ENCODE measurements at places on chromosomes 11 and 22. TPM values are rescaled to one million over a fixed set of nuclear protein-coding genes. Genes with fewer than 3 reads are reported as not detected.

DNA sequence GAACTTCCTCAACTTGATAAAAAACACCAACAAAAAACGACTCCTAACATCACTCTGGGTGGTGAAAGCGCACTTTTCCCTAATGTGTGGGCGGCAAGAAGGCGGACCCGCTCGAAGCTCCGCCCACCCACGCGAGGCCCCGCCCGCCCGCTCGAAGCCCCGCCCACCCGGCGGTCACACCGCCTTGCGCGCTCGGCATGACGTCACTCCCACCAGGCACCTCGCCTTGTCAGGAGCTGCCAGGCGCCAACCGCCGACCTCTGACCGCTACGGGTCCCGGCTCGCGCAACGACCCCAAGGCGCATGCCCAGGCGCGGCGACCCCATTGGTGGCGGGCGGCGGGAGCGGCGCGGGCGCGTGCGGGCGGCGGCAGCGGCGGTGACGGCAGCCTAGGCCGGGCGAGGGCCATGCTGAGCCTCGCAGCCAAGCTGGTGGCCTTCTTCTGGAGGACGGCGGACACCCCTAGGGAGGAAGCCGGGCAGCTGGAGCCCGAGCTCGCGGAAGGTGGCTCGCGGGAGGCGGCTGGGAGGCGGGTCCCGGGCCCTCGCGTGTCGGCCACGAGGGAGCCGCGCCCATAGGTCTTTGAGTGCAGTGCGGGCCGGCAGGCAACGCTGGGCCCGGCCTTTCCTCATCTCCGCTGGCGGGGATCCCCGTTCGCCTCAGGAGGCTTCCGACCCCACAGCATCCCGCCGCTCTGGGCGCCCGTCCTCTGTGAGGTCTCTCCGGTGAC lies at the start of gene MOV10L1:
Gene MOV10L1 (plus strand): TSS at position 325 of the 730 bp plus-strand sequence. CDS start 83 bp downstream, at position 408.
- no peak for DNase-seq

DNA sequence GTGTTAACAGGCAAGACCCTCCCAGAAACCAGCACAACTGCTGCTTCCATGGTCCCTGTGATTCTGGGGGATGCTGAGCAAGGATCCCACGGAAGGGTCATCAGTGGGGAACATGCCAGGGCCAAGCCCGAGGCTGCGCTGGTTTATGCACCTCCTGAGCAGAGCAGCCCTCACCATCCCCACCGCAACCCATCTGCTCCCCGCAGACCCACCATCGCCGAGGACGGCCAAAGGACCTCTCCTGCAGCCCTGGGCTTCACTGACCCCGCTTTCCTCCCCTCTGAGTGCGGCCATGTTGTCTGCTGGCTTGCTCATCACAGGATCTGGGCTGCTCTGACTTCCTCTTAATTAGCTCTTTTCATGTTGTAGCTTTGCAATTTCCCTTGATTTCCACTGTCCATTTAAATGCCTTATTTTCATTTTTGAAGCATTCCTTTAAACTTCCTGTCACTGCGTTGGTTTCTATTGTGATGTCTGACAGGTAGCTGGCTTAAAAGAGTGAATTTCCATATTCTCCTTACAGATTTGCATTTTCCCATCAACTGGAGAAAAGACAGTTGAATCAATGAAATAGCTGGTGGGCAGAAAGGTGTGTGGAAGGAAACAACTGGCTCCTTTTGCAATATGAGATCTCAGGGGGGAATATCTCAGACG lies 14.9 kb downstream of the TP53AIP1 start:
- no peak for DNase-seq

Gene PARVG
- not detected for total RNA-seq

DNA sequence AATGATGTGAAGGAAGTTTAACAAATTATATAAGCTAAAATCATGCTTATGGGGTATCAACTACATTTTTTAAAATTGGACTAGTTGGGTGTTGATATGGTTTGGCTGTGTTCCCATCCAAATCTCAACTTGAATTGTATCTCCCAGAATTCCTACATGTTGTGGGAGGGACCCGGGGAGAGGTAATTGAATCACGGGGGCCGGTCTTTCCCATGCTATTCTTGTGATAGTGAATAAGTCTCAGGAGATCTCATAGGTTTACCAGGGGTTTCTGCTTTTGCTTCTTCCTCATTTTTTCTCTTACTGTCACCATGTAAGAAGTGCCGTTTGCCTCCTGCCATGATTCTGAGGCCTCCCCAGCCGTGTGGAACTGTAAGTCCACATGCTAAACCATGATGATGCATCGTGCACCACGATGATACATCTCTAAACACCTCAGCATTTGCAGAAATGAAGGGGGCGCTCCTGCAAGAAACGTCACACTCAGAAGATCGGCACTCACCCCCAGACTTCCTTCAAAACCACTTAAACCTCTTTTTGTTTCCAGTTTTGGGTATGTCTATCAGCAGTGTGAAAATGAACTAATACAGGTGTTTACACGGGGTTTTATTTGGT lies 340.0 kb downstream of the SHANK2 start:
- DNase-seq = no peak

Gene CARNS1
- 0.22 TPM for total RNA-seq

GRCh38 chr11:34427186-34427805 lies 11.4 kb upstream of the CAT start:
- DNase-seq = peak; percentile 69

GRCh38 chr11:2933375-2934020 lies 4.3 kb upstream of the PHLDA2 start:
- DNase-seq = peak; percentile 96

Gene OR8A1
- total RNA-seq = not detected

DNA sequence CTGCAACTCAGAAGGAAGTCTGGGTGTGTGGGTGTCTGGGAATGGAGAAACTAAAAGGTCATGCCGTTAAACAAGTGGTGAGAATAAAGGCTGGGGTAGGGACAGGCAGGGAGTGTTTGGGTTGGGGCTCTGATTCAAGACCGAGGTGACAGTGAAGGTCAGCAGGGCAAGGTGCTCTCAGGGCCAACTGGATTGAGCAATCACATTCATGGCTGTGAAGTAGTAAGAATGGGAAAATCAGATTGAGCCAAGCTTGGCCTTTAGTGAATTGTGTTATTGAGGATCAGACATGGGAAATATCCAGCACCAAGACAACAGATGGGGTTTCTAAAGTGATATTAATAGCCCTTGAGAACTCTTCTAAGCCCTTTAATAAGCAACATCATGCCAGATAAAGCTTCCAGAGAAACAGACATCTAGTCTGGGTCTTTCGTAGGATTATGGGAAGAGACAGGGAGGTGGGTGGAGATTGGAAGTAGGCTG lies 24.3 kb downstream of the SCN3B start:
- no peak for DNase-seq

Gene HBB
- total RNA-seq = not detected

Gene DUSP8
- total RNA-seq = 2.4 TPM

GRCh38 chr11:75311858-75312288 lies 39.6 kb downstream of the ARRB1 start:
- DNase-seq = no peak

GRCh38 chr11:33734441-33735270 lies 1.6 kb downstream of the CD59 start:
- DNase-seq = peak; percentile 63

GRCh38 chr11:73553266-73553665 lies 44.6 kb downstream of the FAM168A start:
- no peak for DNase-seq

DNA sequence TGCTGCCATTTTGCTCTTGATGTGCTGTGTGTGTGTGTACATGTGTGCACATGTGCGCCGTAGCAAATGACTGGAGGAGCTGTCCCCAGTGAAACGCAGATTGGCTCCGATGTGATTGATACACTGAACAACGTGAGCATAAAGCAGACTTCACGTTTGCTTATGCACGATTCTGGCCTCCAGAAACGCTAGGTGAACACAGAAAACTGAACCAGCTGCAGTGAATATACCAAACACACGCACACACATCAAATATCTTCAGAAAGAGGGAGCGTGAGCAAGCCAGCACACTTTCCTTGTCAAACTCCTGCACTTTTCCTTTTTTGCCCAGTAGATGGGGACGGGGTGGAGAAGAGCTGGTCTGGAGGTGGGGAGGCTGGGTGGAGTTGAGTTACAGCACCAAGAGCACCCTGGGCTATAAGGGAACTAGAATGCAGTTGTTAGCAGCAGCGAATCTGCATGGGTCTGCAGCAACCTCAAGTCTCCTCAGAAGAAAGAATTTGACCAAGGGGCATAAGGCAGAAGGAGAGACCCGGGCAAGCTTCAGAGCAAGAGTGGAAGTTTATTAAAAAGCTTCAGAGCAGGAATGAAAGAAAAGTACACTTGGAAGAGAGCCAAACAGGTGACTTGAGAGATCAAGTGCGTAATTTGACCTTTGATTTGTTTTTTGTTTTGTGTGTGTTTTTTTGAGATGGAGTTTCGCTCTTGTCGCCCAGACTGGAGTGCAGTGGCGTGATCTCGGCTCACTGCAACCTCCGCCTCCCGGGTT lies 77.8 kb upstream of the CADM1 start:
- no peak for DNase-seq

- no peak for DNase-seq
Observed at GRCh38 chr22:38416621-38417251, 38.3 kb downstream of the KCNJ4 start.

DNA sequence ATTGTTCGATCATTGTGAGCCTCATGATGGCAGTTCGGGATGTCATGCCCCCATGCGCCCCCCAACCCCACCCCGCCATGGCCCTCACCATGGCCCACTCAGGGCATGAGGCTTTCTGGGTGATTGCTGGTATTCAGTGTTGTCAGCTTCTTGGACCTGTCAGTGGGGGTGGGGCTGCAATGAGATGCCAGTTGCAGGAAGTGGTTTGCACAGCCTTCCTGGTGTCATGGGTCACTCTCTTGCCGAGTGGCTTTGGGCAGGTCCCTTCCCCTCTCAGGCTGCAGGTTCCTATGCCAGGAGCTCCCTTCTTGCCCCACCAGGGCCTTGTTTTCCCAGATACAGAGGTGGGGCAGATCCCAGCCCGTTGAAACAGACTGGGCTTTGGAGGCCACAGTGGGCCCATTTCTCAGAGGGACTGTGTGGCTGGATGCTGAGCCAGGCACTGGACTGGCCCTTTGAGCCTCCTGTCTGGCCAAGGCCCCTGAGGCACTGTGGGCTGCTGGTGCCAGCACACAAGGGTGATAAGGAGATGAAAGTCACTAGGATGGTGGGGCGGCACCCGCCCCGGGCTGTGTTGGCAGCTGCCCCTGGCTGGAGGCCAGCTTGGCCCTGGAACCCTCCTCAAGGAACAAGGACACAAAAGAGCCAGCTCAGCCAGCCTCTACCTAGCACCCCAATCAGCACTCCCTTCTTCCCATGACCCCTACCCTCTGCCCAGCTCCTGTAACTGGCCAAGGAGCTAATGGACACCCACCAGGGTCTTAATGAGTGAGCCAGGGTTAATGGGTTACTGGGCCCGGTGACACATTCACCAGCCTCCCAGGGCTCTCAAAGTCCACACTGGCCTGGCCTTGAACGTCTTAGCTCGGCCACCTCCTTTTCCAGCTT lies 1.5 kb upstream of the GGT1 start:
- DNase-seq = no peak

Gene ATP5MG
- 256 TPM for total RNA-seq

All from PC-3 (cell line).